Astrocyte (in vitro differentiated cells and primary cell): ENCODE measurements at places on chromosomes 1 and 21.

- no peak within 1 kb of the TSS for H3K4me3 ChIP-seq
- peaks cover 11% of the 10 kb centered on the region for H3K4me1 ChIP-seq
- H3K27ac ChIP-seq, result no peak within 1 kb of the TSS
- no peaks in the 10 kb centered on the region for H3K36me3 ChIP-seq
- DNase-seq, result no peak
Observed at GRCh38 chr1:20588634-20589225, at the start of gene CDA. Gene CDA, plus strand, starts transcription at chr1:20589097. Its CDS starts 33 bp downstream, at chr1:20589130.

GRCh38 chr21:34276711-34277425, 86.9 kb upstream of the KCNE2 start:
- no peak overlapping the region for H3K27ac ChIP-seq
- DNase-seq, result peak; percentile 3
- no peak overlapping the region for H3K4me3 ChIP-seq
- no peaks in the 10 kb centered on the region for H3K36me3 ChIP-seq
- no peaks in the 10 kb centered on the region for H3K27me3 ChIP-seq

DNA sequence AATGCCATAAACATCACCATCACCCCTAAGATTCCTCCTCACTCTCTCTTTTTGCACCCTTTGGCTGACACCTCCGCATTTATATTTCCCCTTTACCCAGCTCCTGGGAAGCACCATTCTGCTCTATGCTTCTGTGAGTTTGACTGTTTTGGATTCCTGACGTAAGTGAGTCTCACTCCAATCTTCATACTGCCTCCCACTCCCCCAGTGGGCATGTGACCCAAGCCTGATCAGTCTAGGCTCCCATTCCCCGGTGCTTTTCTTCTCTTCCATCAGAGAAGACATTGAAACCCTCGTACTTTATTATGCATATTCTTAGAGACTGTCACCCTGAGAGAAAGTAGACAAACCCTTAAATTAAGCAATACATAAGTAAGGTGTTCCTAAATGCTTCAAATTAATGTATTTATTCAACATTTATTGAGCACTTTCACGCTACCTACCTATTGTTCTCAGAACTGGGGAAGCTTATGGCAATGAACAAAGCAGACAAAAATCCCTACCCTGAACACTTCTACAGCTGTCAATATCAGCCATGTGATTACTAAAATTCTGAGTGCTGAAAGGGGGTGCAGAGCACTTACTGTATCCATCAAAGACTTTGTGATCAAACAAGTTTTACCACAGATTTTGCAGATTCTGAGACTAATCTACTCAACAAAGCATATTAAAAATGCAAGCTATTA, 43.4 kb upstream of the DIPK1A start:
- H3K36me3 ChIP-seq, result no peaks in the 10 kb centered on the region
- H3K27ac ChIP-seq, result no peak overlapping the region
- H3K4me1 ChIP-seq, result peaks cover 4% of the 10 kb centered on the region
- H3K4me3 ChIP-seq, result no peak overlapping the region
- H3K27me3 ChIP-seq, result peaks cover 13% of the 10 kb centered on the region

DNA sequence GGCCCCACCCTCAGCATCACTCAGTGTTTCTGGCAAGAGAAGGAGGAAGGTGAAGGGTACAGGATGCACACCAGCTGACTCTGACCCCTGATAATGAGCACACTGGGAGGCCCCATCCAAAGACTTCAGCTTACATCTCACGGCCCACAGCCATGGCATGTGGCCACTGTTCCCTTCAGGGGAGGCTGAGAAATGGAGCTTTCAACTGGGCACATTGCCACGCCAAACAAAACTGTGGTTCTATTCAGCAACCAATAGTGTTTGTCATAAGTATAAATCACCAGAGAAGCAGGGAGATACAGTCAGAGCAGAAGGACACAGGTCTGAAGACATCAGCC, 12.7 kb upstream of the TRAF3IP3 start:
- H3K27me3 ChIP-seq, result no peaks in the 10 kb centered on the region
- H3K27ac ChIP-seq, result peak overlapping the region; percentile 3
- DNase-seq, result peak; percentile 67
- peaks cover 16% of the 10 kb centered on the region for H3K4me1 ChIP-seq

DNA sequence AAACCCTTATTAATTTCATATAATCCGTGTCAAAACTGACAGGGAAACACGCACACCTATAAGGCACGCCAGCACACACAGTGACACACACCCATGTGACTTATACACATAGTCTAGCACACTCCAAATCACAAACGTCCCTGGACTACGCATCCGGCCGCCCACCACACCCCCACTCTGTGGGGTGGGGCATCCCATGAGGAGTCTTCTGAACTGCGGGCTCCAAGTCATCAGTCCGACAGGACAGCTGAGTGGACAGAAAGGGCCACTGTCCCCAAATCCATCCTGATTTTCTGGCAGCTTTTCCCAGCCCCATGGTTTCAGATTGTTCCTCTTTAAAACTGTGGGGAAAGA, 829 bp downstream of the PEA15 start:
- H3K27ac ChIP-seq, result peak overlapping the region; percentile 96
- H3K36me3 ChIP-seq, result peaks cover 13% of the 10 kb centered on the region
- H3K4me1 ChIP-seq, result peaks cover 48% of the 10 kb centered on the region

- no peaks in the 10 kb centered on the region for H3K4me1 ChIP-seq
- no peaks in the 10 kb centered on the region for H3K36me3 ChIP-seq
- no peak for DNase-seq
- no peaks in the 10 kb centered on the region for H3K27me3 ChIP-seq
- no peak overlapping the region for H3K4me3 ChIP-seq
Observed at GRCh38 chr1:44265656-44266358, 52.5 kb downstream of the DMAP1 start.

DNA sequence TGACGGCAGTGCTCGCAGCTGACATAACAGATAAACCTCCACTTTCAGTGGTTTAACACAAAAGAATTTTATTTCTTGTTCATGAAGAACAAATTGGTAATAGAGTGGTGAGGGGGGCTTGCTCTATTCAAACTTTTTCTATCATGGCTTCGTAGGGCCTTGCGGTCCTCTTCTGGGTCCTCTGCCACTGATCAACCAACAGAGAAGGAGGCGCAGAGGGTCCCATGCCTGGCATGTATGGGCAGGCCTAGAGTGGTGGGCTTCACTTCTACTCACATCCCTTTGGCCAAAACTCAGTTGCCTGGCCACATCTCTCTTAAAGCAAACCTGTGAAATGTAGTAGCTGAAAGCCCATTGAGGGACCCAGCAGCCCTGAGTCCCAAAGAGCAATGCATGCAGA, 460.5 kb downstream of the SIPA1L2 start:
- H3K4me1 ChIP-seq, result no peaks in the 10 kb centered on the region
- H3K27me3 ChIP-seq, result no peaks in the 10 kb centered on the region
- no peak overlapping the region for H3K4me3 ChIP-seq
- no peaks in the 10 kb centered on the region for H3K36me3 ChIP-seq

DNA sequence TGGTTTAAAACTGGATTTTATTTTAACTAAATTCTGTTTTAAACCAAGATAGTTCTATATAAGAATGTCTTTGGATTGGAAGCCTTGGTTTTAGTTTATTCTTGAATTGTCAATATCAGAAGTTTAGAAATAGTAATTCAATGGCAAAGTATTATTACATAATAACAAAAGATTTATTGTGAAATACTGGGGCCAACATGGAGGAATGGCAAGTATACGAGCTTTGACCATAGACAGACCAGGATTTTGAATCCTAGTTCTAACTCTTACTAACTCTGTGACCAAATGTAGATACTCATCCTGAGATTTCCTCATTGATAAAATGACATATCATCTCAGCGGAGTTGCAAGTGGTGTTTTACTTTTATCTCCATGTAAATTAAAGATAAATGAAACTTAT, 63.3 kb downstream of the CAMSAP2 start:
- H3K27ac ChIP-seq, result no peak overlapping the region
- H3K4me3 ChIP-seq, result no peak overlapping the region
- DNase-seq, result no peak
- no peaks in the 10 kb centered on the region for H3K27me3 ChIP-seq
- H3K4me1 ChIP-seq, result no peaks in the 10 kb centered on the region

DNA sequence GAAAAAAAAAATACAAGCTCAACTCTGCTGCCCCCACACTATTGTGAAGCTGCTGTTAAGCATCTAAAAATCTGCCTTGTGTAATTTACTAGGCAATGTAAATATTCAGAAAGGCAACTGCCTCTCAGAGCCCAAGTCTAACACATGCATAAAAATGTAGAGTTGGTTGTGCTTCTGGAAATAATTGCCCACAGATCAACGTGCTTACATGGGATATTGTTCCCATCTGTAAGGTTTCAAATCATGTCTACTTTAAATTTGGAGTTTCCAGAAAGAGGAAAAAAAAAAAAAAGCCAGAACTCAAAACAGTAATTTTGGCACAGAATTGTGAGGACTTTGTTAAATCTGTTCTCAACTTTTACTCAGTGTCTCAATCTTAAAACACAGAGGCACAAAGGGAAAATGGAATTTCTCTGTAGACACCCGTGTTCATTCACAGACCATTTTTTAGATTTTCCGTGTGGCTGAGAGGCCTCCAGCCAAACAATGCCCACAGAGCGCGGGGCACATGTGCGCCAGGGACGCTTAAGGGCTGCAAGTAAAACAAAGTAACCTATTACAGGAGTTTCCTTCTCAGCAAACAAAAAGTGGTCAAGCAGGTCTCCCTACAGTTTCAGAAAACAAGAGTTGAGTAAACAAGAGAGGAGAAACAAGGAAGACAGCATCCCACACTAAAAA, 115.5 kb downstream of the RERE start:
- H3K4me1 ChIP-seq, result peaks cover 24% of the 10 kb centered on the region
- peak overlapping the region; percentile 59 for H3K27ac ChIP-seq
- no peak for DNase-seq
- peak overlapping the region; percentile 68 for H3K4me3 ChIP-seq

DNA sequence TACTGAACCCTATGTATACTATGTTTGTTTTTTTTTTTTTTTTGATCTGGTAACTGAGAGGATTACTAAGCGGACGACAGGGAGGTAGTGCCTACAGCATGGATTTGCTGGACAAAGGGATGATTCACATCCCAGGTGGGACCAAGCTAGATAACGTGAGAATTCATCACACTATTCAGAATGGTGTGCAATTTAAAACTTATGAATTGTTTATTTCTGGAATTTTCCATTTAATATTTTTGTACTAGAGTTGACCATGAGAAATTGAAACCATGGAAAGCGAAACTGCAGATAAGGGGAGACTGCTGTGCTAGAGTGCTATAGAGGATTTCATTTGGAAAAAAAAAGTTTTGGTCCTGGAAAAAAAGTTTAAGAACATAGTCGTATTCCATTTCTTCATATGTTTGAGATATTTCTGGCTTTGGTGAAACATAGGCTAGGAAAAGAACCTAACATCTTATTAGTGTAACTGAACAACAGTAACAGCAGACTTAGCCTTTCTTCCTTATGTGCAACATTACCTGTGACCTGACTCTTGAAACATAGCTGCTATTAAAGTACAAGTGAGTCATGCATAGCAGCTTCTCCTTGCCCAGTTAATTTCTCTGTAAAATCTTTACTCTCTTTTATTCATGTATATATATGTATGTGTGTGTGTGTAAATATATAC, 202.5 kb downstream of the FGGY start:
- DNase-seq, result peak; percentile 45
- H3K4me1 ChIP-seq, result peaks cover 11% of the 10 kb centered on the region
- no peak overlapping the region for H3K4me3 ChIP-seq
- no peaks in the 10 kb centered on the region for H3K27me3 ChIP-seq
- no peak overlapping the region for H3K27ac ChIP-seq

- no peaks in the 10 kb centered on the region for H3K27me3 ChIP-seq
- H3K4me1 ChIP-seq, result peaks cover 9% of the 10 kb centered on the region
- no peak for DNase-seq
- H3K4me3 ChIP-seq, result no peak overlapping the region
Observed at GRCh38 chr21:35652872-35653271, 407.5 kb downstream of the SETD4 start.

DNA sequence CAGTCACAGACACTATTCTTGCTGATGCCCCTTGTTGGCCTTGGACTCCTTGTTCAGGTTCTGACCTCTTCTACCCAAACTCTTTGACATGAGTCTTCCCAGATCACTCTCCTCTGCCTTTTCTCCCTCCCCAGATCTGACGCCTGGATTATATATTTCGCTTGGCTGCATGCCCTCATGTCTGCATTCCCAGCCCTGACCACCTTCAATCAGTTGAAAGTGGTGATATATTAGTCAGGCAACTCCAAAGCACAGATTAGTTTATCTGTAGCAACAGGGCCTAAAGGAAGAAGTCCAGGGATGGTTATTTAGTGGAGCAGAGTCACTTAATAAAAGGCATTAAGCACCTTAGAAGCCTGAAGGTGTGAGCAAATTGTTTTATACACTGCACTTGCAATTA, 110.0 kb upstream of the GUCA2B start:
- no peaks in the 10 kb centered on the region for H3K27me3 ChIP-seq
- H3K4me3 ChIP-seq, result no peak overlapping the region
- DNase-seq, result no peak
- H3K36me3 ChIP-seq, result no peaks in the 10 kb centered on the region
- H3K4me1 ChIP-seq, result no peaks in the 10 kb centered on the region

GRCh38 chr1:61241973-61242381, 159.6 kb downstream of the NFIA start:
- no peak for DNase-seq
- H3K4me3 ChIP-seq, result no peak overlapping the region
- H3K27ac ChIP-seq, result no peak overlapping the region
- H3K36me3 ChIP-seq, result no peaks in the 10 kb centered on the region

DNA sequence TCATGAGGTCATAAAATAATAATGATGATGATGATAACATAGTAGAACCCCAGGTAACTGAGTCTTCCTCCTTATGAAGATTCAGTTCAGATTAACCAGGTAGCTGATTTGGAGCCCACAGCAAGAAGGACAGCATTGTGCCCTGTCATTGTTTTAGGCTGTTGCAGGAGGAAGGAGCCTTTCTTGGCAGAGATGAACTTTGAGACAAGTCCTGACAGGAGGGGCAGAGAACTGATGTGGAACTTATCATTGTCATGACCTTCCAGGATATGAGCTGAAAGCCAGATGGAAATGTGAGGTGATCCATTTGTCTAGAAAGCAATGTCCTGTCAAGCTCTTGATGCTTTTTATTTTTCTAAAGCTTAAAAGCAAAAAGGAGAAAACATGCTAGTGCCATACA, 132.6 kb upstream of the COA6 start:
- H3K4me3 ChIP-seq, result no peak overlapping the region
- no peak for DNase-seq

GRCh38 chr1:49013079-49013478, 236.4 kb upstream of the BEND5 start:
- H3K4me3 ChIP-seq, result no peak overlapping the region
- no peaks in the 10 kb centered on the region for H3K27me3 ChIP-seq
- H3K36me3 ChIP-seq, result no peaks in the 10 kb centered on the region
- H3K4me1 ChIP-seq, result no peaks in the 10 kb centered on the region

DNA sequence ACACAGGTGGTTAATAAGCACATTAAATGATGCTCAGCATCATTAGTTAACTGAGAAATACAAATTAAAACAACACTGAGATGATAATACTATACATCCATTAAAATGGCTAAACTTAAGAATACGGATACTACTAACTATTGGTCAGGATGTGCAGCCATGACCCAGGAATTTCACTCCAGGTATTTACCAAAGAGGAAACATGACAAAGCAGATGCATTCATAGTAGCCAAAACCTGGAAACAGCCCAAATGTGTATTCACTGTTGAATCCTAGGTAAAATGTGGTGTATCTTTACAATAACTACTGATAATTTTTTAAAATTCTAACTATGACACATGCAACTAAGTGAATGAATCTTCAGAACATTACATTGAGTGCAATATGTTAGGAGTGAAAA, 73.0 kb downstream of the PTPRC start:
- no peaks in the 10 kb centered on the region for H3K36me3 ChIP-seq
- H3K4me1 ChIP-seq, result no peaks in the 10 kb centered on the region
- H3K27ac ChIP-seq, result no peak overlapping the region
- H3K27me3 ChIP-seq, result no peaks in the 10 kb centered on the region
- no peak for DNase-seq
- no peak overlapping the region for H3K4me3 ChIP-seq

- no peak overlapping the region for H3K4me3 ChIP-seq
- no peak for DNase-seq
- peaks cover 8% of the 10 kb centered on the region for H3K27me3 ChIP-seq
- H3K27ac ChIP-seq, result no peak overlapping the region
- H3K4me1 ChIP-seq, result no peaks in the 10 kb centered on the region
Observed at GRCh38 chr1:38827318-38827717, 32.3 kb downstream of the RRAGC start.
